ENCODE measurements at places on chromosomes 5 and 9. TPM values are rescaled to one million over a fixed set of nuclear protein-coding genes. Genes with fewer than 3 reads are reported as not detected.

The CAPSL gene
- not detected for total RNA-seq

The TERT gene
- 2.3 TPM for total RNA-seq

- DNase-seq = no peak
Observed at GRCh38 chr5:108818613-108819272, 71.0 kb downstream of the FER start.

GRCh38 chr9:131503626-131504465 is 1.1 kb downstream of the POMT1 start:
- DNase-seq = peak; percentile 4

DNA sequence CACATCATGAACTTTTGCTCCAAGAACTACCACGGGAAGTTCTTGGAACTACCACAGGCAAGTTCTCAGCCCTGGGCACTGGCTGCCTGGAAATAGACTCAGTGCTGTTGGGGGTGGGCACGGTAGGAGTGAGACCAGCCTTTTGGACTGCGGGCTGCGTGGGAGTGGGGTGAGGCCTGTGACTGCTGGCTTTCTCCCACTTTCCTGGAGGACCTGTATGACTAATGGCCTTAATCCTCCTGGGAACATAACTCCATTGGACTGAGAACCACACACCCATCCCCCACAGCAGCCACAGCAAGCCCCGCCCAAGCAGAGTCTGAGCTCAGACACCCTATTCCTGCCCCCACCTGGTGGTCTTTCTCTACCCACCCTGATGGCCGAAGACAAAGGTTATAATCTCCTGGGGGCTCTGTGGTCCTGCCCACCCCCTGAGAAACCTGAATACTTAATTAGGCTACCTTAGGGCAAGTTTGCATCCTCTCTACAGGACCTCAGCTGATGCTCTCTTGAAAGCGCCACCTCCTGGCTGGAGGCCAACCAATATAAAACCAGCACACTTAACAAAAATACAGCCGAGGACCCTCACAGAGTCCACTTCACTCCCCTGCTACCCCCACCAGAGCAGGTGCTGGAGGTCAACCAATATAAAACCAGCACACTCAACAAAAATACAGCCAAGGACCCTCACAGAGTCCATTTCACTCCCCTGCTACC is 112.6 kb downstream of the CACNA1B start:
- no peak for DNase-seq
